ENCODE measurements at places on chromosomes 11 and 22. TPM values are rescaled to one million over a fixed set of nuclear protein-coding genes. Genes with fewer than 3 reads are reported as not detected.

DNA sequence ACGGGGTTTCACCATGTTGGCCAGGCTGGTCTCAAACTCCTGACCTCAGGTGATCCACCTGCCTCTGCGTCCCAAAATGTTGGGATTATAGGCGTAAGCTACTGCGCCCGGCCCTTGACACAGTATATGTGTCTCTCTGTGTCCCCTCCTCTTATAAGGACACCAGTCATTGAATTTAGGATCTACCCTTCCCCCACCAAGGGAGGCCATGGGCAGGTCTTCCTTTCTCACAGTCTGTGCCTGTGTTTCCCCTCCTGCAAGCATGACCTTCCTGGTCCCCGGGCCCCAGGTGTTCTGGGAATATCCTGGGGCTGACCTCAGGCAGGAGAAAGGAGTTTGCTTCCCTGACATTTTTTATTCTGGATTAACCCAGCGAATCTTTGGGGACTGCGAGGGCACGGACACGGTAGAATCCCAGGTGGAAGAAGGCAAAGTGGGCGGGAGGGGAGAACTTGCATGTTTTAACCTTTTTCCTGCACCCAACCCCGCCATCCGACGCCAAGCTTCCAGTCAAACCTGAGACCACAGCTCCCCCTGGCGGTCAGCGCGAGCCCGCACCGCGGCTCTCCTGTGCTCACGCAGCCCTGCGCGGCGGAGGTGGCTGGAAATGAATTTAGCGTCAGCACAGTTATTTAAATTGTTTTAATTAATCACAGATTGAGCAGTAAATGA lies 42.1 kb upstream of the ISX start:
- DNase-seq = peak; percentile 86

GRCh38 chr22:43893266-43893665 lies 1.5 kb upstream of the PNPLA5 start:
- DNase-seq = peak; percentile 25

DNA sequence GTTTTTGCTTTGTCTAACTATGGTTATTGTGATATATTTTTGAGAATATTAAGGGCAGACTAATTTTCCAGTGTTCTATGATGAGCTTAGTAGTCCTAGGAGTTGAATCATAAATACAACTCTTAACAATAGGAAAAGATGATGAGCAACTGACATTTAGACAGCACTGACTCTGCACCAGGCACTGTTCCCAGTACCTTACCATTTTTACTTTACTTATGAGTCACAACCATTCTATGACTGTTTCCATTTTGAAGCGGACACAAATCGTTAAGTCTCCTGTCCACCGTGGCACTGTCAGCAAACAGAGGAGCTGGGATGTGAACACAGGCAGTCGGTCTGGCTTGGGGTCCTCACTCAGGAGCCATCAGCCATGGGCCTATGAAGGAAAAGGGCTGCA lies 3.4 kb upstream of the SCGB2A2 start:
- DNase-seq = no peak

The DMC1 gene
- not detected for total RNA-seq

DNA sequence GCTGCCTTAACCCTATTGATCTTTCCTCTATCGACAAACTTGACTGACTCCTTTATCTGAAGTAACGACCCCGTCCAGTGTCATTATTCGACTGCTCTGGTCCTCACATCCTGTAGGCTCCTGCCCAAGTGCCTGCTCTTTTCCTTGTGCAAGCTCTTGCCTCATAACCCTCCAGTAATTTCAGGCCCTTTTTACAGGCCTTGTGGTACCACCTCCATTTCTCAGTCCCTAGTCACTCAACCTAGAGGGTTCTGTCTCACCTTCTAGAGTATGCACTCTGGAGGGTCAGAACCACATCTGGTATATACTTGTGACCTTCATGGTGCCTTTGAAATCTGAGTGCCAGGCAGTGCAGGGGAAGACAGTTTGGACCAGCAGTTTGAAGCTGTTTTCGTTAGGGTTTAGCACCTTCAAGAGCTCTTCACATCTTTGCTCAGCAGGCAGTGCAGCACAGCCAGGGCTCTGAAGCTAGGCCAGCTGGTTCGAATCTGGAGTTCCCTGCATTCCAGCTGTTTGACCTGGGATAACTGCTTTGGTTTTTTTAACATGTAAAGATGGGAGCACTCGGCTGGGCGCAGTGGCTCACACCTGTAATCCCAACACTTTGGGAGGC lies 11.2 kb downstream of the SNRPD3 start:
- DNase-seq = no peak

DNA sequence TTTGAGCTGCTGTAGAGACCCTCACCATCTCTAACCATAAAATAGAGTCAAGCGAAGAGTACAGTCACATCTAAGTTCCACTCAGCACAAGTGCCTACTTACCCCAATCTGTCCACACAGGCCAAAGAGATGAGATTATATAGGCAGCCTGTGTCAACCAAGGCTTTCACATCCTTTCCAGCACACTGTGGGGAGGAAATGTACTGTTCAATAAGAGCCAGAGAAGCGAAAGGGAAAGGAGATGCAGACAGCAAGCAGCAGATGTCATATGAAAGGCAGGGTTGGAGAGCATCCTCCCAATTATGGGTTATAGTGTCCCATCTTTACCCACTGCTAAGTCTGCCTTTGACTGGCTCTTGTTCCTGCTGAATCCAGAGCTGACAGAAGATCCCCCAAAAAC lies 16.4 kb downstream of the NRIP3 start:
- no peak for DNase-seq

The OR4A15 gene
- not detected for total RNA-seq

DNA sequence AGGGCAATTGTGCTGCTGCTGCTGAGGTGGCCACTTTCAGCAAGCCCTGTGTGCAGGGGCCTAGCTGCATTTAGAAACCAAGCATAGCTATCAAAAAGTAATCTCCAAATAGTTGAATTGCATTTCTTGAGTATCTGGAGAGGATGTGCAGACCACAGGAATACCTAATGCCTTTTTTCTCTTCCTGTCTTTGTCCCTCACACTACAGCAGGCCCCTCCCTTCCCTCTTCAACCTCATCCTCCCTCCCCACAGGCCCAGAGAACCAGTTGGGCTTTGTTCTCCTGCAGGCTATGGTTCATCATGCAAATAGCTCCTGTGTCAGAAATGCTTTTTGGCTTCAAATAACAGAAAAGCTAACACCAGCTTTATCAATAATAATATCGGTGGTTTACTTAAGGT lies 47.7 kb downstream of the DKK3 start:
- DNase-seq = no peak

DNA sequence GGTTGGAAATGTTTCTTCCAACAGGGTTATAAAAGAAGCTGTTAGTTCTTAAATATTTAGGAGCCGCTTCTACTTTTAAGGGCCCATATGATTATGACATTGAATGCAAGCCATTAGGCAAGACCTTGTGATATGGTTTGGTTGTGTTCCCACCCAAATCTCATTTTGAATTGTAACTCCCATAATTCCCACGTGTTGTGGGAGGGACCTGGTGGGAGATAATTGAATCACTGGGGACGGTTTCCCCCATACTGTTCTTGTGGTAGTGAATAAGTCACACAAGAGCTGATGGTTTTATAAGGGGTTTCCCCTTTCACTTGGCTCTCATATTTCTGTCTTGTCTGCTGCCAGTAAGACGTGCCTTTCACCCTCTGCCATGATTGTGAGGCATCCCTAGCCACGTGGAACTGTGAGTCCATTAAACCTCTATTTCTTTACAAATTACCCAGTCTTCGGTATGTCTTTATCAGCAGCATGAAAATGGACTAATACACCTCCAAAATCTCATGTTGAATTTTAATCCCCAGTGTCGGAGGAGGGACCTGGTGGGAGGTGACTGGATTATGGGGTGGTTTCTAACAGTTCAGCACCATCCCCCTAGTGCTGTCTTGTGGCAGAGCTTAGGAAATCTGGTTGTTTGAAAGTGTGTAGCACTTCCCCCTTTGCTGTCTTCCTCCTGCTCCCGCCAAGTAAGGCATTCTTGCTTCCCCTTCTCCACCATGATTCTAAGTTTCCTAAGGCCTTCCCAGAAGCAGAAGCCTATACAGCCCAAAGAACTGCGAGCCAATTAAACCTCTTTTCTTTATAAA lies 4.3 kb downstream of the CD59 start:
- DNase-seq = no peak

- DNase-seq = no peak
Measured at GRCh38 chr11:57974848-57975601, 48.7 kb upstream of the OR9Q1 start.

The GAL3ST3 gene
- not detected for total RNA-seq

DNA sequence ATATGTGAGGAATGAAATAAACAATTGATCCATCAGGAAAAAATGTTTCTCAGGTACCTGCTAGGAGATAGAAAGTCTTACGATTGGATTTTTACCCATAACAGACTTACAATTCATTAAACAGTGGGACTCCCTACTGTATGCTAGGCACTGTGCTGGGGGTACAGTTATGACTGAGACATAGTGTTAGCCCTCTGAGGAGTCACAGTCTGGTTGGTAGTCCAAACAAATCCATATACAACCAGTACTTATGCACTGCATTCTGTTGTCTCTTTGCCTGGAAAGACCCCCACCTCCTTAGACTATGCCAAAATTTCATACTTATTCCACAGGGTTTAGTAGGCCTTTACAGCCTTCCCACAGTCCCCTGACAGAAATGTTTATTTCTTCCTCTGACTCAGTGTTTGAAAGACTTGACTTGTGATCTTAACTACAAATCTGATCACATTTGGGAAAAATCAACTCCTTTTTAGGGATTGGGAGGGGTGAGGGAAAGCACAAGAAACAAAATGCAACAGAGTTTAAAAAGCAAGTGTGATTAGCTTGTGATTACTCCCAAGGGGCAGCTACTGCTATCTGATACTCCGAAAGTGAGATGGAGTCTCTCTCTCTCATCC lies 69.4 kb upstream of the HORMAD2 start:
- no peak for DNase-seq

DNA sequence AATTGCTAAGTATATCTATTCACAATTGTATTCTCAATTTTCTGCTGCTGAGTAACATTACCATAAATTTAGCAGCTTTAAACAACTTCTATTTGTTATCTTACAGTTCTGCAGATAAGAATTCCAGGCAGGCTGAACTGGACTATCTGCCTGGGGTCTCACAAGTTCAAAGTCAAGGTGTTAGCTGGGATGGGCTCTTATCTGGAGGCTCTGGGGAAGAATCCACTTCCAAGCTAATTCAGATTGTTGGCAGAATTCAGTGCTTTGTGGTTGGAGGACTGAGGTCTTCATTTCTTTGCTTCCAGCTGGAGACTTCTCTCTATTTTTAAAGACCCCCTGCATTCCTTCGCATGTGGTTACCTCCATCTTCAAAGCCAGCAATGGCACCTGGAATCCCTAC lies 329.9 kb upstream of the ISX start:
- DNase-seq = no peak

GRCh38 chr11:20617346-20618005 lies 18.1 kb downstream of the SLC6A5 start:
- DNase-seq = no peak

The GALNT18 gene
- total RNA-seq = 31.4 TPM

The SMC1B gene
- not detected for total RNA-seq

The TMEM126A gene
- 10.3 TPM for total RNA-seq

DNA sequence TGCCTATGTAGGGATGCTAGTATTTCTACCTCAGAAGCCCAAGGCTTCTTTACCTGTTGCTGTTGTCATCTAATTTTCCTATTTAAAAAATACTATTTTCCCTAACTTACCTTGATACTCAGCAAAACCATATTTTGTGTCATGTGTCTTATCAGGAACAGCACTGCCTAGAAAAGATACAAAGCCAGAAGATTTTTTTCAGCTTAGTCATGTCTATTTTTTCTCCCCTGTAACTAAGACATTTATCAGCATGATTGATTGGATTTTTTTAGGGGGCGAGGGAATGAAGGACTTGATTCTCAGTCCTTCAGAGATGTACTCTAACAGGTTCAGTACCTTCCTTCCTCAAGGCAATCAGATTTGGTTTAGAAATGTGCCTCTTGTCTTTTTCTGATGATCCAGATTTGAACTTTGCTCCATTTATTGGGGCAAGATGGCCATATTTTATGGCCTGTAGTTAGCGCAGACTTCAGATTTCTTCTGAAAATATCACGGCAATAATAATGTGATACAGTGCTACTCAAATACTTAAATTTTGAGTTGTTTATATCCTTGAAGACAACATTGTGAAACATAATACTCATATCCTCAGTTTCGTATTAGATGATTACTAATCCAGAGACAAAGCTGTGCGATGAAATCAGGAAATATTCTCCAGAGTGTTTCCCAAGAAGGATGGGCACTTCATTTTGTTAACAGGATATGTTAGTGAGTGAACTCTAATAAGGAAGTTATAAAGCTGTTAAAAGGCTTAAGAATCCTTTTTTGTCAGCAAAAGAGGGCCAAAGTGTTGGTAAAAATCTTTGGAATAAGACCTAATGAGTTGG lies 3.8 kb upstream of the PIK3IP1 start:
- DNase-seq = no peak

- no peak for DNase-seq
Measured at GRCh38 chr11:73217131-73217809, 811 bp upstream of the P2RY2 start.

DNA sequence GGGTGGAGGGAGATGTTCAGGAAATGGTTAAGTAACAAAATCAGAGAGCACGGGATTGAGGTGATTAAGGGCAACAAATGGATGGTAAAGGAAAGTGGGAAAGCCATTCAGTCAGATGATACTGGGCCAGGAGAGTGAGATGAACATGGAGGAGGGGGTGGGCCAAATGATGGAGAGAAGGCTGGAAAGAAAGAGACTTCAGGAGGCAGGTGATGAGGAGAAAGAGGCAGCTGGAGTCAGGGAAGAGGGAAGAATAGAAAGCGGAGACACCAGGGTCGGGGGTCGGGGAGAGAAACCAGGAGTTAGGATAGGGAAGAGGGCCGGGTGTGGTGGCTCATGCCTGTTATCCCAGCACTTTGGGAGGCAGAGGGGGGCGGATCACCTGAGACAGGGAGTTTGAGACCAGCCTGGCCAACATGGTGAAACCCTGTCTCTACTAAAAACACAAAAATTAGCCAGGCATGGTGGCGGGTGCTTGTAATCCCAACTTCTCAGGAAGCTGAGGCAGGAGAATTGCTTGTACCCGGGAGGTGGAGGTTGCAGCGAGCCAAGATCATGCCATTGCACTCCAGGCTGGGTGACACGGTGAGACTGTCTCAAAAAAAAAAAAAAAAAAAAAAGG lies 4.7 kb upstream of the KDM2A start:
- DNase-seq = no peak

- DNase-seq = no peak
Measured at GRCh38 chr11:8934742-8935488, 2.2 kb upstream of the C11orf16 start.

GRCh38 chr22:41620589-41621098 lies at the start of gene DESI1:
Gene DESI1, minus strand, starts transcription at chr22:41621043. Its CDS starts 204 bp downstream, at chr22:41620839.
- DNase-seq = no peak

- no peak for DNase-seq
Measured at GRCh38 chr11:101061606-101062005, 68.0 kb downstream of the PGR start.

The POTEH gene
- total RNA-seq = not detected

GRCh38 chr11:113372309-113372708 lies 15.3 kb upstream of the ANKK1 start:
- no peak for DNase-seq

The DSCAML1 gene
- total RNA-seq = 0.95 TPM

The SPDYC gene
- total RNA-seq = not detected

The TRIM49 gene
- not detected for total RNA-seq

GRCh38 chr22:27609451-27609888 lies 192.1 kb downstream of the MN1 start:
- no peak for DNase-seq
